ENCODE measurements at places on chromosomes 5 and 9. TPM values are rescaled to one million over a fixed set of nuclear protein-coding genes. Genes with fewer than 3 reads are reported as not detected.

DNA sequence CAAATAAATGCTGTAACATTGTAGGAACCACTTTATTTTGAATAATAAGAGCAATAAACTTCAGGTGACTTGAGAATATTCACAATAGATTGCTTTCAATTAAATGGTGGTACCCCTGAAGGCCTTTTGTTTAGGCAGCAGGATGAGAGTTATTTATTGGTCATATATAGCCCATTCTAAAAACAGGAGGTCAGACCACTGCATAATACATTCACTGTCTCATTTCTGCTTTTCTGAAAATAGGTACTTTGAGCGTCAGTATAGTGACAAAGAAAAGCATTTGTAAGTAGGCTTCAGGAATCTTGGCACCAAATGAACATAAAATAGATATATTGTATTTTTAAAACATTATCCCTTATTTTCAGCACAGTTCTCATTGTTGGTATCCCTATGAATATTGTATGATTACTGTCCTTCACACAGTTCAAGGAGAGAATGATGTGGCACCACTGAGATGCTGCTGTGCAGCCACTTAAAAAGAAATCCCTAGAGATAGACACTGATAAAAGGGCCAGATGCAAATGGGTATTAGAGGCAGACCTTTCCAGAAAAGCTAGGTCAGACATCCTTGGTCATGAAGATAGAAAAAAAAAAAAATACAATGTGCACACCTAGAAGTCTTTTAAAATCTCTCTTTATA is 381.8 kb upstream of the ST8SIA4 start:
- DNase-seq: no peak

DNA sequence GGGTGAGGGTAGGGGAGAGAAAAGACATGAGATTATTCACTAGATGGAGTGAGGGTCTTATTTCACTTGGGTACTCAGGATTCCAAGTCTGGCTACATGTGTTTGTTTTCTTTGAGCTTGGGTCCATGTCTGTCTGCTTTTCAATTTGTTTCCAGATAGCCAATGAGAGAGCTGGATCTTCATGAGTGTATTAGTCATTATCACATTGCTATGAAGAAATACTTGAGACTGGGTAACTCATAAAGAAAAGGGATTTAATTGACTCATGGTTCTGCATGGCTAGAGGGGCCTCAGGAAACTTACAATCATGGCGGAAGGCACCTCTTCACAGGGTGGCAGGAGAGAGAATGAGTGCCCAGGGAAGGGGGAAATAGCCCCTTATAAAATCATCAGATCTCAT is 196.8 kb upstream of the TRIM32 start:
- DNase-seq: no peak

GRCh38 chr5:1418921-1419280 is 26.3 kb downstream of the SLC6A3 start:
- DNase-seq: no peak

PTRH1 gene
- 10.6 TPM for total RNA-seq

DNA sequence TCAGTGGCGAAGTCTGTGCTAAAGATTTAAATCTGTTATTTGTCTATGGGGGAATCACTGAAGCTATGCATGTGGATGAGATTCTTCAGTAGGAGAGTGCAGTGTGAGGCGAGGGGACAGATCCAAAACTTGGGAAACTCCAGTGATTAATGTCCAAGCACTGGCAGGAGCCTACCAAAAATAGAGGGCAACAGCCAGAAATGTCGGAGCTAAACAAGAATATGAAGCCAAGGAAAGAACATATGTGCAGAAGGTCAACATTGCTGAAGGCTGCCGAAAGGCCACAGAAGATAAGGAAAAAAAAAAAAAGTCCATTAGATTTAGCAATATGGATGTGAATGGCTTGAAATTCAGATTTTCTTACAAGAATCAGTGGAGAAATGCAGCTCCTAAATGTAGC is 61.8 kb downstream of the C6 start:
- DNase-seq: no peak

DNA sequence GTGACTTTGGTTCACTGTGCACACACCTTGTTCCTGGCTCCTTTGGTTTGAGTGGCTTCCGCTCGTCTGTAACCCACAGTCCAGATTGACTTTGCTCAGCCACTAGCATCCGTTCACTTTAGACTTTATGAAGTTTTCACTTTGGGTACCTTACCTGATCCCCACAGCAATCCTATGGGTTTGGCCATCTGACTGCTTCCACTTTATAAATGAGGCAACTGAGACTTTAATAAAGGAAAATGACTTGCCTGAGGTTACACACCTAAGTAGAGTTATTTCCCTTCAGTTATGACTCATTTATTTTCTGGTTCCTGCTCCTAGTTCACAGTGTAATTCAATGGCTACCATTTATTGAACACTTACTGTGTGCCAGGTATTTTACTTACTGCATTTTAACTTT is 94.2 kb upstream of the SAP30L start:
- DNase-seq: no peak

GRCh38 chr5:99771296-99771695 is 763.9 kb upstream of the FAM174A start:
- DNase-seq: no peak

DNA sequence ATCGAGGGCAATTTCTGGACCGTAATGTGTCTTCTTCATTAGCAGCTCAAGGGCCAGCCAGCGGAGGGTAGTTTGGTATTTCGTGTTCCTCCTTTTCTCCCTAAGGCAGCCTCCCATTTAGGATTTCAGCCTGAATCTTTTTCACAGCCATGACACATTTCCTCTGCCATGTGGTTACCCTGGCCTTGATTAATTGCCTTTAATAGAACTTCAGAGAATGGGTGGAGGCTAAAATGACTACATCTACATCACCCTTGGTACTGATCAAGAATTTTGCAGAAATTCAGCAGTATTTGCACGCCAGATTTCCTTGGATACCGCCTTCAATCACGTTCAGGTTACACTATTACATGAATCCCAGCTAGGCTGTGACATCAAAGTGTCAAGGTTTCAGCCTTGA is 58.0 kb downstream of the ADAMTS16 start:
- no peak for DNase-seq

SCGB3A1 gene
- not detected for total RNA-seq

GRCh38 chr5:114249823-114250222 is 112.0 kb upstream of the KCNN2 start:
- DNase-seq: no peak

ZNF462 gene
- 159 TPM for total RNA-seq

DNA sequence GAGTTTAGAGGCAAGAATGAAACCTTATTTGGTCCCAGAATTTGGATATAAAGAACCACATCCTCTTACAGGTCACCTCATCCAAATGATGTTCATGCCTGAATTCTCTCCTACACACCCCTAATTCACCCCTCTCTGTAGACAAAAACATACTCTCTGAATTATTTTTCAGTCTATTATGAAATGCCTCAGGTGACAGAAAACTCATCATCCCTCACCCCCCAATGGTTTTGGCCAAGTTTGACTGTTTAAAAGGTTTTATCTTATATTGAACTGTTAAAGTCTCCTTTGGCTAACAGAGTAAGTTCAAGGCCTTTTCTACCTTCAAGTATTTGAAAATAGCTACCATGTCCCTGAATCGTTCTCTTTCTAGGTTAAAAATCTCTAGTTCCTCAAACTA is 2.3 kb upstream of the CD180 start:
- DNase-seq: no peak

DNA sequence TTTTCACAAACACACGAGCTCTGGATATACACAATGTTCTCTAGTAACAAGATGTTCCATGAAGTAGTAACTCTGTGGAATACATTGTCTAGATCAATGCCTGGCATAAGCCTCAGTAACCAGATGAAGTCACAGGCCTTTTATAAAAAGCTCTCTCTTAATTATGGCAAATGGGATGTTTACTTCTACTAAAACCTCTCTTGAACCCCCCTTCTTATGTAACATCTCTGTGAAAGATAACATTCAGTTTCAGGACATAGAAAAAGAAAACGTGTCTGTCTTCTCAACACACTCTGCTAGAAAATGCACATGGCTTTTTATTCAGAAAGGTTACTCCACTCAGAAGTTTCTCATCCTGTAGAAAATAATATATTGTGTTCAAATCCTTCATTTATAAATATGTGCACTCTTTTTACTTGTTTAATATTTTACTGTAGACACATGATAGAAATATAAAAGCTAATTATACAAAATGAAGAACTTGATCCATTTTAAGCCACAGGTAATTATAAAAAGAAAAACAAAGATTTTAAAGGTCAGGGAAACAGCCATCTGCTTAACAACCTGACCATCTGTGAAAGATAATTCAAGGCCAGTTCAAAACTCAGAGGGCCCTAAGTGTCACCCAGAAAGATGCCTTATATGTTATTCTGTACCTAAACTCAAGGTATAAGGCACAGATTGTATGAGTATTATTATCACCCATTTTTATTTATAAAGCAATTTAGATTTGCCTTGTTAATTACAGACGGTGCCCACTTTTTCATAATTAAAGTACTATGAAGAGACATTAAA is 812.0 kb downstream of the CDH18 start:
- no peak for DNase-seq

GRCh38 chr9:117029341-117029740 is 342.2 kb downstream of the TRIM32 start:
- no peak for DNase-seq

- DNase-seq: no peak
These were observed 11.2 kb upstream of the RPS14 start for GRCh38 chr5:150460781-150461180.

DNA sequence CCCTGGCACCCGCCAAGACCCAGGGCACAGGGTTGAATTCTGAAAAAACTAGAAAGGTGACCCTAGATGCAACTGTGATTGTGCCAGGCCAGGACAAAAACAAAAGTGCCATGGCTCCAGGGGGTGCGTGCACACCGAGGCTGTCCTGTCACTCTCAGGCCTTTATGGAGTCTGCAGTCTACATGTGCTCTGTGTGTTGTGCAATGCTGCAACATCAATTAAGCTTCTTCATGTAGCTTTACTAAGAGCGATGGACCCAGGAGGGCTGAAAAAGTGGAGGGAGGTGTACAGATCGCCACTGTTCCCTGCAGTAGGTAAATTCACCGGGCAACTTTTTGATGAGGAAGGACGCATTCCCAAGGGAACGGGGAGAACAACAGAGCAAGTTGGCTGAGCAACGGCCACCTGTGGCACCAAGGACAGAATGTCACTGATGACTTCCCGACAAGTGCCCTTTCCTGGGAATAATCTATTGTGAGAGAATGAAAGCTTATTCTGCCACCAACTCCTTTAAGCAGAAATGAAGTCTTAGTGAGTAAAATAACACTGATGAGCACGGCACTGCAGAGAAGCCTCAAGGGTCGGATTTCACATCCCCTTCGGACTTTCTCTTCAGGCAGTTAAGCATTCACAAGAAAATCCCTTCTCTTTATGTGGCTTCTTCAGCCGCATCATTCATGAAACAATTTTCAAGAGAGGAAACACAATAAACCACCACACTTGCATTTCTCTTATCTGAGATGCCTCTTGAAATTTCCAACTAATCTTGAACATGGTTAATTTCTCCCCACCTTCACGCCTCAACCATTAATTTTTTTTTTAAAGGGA is 149.6 kb downstream of the DROSHA start:
- no peak for DNase-seq

DNA sequence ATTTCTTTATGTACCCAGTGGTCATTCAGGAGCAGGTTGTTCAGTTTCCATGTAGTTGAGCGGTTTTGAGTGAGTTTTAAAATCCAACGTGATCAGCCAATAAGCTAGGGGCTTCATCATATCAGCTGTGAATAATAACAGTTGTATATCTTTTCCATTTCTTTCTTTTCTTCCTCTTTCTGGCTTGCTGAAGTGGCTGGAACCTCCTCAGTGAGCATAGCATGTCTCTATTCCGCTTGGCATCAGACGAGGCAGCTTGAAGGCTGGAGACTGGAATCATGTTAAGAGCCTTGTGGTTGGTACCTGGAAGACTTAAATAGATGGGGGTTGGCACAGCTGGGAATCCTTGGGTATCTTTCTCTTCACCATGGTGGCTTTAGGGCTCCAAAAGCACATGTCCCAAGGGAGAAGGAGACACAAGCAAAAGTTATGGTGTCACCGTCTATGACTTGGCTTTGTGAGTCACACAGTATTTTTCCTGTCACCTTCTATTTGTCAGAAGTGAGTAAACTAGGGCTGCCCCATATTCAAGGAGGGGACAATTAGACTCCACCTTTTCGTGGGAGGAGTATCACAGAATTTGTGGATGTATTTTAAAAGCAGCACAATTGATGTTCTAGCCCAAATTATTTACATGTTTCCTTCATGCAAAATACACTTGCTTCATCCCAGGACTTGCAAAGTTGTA is 38.0 kb upstream of the RETREG1 start:
- no peak for DNase-seq

HEXB gene
- total RNA-seq: 53.7 TPM

DNA sequence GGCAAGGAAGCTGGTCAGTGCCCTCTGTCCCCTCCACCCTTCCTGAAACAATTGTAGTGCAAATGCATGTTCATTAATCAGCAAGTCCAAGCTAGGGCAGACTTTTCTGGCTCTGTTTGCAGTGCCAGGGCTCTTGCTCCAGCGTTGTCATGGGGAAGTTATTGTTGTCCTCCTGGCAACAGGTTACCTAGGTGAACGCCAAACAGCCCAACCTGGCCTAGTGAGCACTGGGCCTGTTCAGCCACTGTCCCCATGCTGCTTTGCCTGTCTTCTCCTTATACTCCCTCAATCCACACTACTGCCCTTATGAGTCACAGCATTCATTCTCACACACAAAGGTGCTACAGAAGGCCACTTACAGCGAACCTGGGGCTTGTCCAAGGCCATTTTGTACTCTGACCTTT is 34.5 kb upstream of the GLIS3 start:
- peak; percentile 73 for DNase-seq

GRCh38 chr9:128059365-128059983 is 7.6 kb downstream of the NAIF1 start:
- DNase-seq: no peak

DNA sequence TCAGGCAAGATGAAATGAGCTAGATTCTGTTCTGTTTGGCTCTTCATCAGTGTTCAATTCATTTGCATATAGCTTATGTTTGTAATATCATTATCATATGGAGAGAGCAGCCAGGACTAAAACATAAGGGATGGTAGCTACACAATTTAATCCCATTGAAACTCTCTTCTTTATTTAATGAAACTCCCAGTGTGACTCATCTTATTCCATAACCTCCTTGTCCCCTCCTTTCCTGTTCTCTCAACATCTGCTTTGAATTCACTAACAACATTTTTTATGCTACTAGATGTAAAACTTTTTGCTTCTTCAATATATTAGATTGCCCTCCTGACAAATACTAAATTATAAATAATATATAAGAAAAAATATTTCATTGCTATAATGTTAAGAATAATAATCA is 1823.4 kb downstream of the MAT2B start:
- DNase-seq: no peak

DNA sequence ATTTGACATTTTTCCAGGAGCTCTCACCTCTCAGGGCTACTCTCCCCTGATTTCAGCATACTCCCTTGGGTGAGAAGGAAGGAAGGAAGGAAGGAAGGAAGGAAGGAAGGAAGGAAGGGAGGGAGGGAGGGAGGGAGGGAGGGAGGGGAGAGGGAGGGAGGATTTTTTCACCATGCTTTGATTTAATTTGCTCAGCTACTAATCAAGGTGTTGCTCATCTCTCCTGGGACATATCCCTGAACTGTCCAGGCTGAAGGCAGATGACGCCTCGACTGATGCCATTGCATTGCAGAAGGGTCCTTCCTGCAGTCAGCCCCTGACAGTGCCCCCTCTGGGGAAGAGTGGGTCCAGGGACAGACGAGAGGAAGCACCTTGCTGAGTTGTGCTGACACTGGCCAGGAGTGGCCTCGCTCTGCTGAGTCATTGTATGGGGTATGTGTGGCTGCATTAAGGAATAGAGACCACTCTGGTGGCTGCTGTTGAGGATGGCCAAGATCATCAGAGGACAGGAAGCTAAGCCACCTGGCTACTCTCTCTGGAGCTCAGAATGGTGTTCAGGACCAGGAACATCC is 43.6 kb upstream of the CRB2 start:
- DNase-seq: peak; percentile 56

Measured in H9 (cell line).